WERI-Rb-1 (cell line): ENCODE measurements at places on chromosomes 13 and 19.

GRCh38 chr13:28117689-28118377 is 17.5 kb upstream of the FLT3 start:
- DNase-seq = no peak

GRCh38 chr19:40521276-40521675 is 54.5 kb downstream of the SPTBN4 start:
- peak; percentile 60 for DNase-seq

- no peak for DNase-seq
These were observed at the start of gene DBP for GRCh38 chr19:48636859-48637448. Gene DBP (minus strand): TSS chr19:48637379. CDS start chr19:48636994, 385 bp downstream.

DNA sequence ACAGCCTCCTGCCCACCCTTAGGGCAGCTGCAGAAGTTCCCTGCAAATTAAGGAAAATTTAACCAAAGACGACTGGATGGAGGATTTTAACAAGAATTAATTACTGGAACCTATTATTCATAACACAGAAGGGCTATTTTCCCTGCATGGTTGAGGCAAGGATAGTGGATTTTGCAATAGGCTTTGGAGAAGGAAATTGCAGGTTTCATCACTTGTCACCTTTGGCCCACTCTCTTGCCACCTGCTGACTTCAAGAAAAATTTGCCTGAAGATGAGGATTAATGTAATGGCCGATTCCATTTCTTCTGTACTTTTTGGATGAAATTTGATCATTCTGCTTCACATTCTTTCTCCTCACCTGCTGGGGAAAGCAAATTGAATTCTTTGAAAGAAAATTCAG is 261.7 kb downstream of the FGF9 start:
- DNase-seq = no peak

DNA sequence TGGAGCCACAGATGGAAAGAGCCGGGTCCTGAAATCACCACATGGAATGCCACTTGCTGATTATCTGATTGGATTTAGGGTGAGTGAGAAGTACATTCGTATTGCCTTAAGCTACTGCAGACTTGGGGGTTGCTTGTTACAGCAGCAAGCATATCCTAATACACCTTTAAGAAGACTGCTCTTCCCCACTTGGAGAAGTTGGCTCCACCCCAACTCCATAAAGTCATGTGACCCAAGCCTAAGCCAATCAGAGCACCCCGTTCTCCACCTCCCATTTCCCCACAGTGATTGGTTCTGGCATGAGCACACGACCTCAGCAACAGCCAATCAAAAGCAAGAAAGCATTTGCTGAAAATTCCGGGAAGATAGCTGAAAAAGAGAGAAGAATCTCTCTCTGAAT is 23.1 kb downstream of the CACNA1A start:
- DNase-seq = no peak

GRCh38 chr19:44671400-44671799 is at the start of gene CEACAM19:
Gene CEACAM19 (plus strand): TSS chr19:44671482. CDS start chr19:44671932, 450 bp downstream.
- DNase-seq = no peak

DNA sequence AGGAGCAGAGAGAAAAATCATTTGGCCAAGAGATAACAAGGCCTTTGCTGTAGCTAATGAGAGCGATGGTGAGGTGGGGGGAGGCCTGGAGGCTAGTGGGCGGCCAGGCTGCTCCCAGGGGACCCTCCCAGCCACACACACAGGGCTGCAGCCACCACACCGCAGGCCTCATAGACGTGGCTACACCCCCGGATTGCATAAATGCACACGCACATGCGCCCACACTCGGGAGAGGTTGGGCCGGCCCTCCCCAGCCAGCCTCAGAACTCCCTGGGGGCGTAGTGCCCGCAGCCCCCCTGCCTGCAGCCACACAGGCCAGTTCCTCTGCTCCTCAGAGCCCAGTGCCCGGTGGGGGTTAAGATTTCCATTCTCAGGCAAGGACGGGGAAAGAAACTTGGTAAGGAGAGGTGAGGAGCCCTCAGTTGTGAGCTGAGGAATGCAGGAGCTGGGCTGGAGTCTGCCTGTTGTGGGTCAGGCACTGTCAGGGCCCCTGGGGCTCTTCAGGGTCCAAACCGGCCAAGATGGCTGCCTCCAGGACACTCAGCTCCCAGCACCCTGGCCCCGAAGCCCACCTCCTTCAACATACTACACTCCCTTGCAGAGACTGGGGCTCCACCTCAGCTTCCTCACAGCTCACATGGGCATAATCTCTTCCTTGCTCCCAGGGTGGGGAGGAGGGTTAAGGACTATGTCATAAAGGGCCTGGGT is 8.0 kb downstream of the PTH2 start:
- DNase-seq = no peak

DNA sequence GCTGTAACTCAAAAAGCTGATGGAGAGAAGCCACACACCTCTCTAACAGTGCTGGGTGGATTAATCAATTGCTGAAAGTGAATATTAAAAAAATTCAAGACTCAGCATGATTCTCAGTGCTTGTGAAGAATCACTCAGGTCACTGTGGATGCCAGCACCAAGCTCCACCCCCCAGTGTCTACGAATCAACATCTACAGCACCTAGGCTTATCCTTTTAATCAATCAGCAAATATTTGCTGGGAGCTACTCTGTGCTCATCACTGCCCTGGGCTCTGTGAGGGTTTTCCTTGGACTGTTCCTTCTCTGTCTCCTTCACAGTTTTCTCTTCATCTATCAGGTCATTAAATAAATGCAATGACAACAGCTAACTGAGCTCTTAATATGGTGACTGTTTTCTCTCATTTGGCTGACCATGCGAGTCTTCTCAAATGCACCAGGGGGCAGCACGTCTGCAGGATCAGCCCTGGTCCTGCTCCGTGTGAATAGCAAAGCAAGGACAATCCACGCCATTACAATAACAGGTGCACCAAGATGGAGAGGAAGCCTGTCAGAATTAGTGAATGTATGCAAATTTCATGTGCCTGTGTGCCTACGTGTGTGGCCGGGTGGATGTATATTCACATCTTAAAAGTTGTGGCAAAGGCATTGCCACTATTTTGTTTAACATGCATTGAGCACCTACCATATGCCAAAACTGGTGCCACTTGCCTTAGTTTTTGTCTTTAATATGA is 14.6 kb upstream of the C13orf42 start:
- DNase-seq = peak; percentile 42

DNA sequence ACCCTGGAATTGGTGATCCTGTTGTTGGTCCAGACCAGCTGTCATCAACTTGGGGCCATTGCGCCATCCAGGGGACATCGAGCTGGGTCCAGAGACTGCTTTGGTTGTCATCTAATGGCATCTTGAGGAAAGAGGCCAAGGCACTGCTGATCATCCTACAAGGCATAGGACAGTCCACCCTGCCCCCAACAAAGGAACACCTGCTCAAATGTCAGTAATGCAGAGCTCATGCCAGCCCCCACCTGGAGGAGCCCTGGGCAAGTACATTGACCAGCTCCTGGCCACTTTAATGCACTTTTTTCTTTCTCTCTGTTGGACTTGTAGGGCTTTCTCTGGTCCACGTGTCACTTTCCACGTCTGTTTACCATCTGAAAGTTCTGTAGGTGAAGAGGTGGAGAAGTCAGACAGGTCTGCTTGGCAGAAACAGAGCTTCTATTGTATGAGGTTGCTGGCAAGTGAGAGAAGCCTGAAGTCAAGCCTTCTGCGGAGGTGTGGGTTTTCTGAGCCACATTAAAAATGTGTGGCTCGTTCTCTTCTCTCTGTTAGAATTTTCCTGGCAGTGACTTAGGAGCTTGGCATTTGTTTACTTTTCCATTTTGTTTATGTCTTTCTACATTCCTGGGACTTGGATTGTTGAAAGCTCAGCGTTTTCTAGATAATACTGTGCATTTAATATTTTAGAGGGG is 124.0 kb upstream of the RNF113B start:
- no peak for DNase-seq

DNA sequence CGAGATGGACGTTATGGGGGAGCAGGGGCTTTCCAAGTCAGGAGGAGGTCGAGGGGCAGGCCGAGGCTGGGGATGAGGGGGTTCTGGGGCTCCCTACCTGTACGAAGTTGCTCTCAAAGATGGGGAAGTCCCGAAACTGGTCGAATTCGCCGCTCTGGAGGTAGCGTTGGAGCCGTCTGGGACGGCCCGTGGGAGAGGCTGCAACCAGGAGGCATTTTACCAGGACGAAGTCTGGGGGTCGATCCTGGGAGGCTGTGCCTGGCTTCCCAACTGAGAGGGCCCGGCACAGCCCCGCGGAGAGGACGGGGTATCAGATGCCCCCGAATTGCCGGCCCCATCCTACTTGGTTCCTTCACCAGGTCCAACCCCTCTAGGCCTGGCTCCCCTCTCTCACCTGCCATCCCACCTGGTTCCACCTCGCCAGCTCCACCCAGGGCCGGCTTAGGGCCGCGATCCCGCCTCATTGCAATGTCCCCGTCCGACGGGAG is 527 bp upstream of the EMC10 start:
- no peak for DNase-seq

DNA sequence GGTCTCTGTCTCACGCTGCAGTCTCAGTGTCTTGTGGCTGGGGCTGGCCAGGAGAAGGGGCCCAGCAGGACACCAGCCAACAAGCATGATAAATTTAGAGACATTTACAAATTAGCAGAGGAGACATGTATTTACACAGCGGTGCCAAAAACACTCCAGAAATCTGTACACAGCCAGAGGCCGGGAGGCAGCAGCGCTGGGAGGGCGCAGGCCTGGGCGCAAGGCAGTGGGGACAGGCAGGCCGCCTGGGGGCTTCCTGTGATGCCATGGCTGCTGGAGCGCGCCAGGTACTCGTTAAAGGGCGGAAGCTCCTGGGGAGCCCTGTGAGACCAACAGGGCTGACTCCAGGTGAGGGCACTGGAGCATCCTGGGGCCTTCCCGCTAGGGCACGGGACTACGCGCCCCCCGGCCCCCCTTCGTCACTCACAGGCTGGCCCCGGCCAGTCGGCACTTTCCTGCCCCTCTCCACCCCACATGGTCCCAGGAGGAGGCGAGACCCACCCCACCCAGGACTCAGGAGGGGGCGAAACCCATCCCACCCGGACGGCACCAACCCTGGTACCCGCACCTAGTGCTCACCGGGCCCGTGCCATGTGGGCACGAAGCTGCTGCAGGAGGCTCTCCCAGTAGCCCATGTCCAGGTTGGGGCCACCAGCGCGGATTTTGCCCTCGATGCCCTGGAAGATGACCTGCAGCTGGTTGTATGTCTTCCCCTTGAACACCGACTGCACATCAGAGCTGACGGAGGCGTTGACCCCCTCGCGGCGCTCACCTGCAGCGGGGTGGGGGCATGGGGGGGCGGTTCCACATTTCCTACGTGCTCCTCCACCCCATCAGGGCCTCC is 7.4 kb upstream of the TBXA2R start:
- DNase-seq = no peak

DNA sequence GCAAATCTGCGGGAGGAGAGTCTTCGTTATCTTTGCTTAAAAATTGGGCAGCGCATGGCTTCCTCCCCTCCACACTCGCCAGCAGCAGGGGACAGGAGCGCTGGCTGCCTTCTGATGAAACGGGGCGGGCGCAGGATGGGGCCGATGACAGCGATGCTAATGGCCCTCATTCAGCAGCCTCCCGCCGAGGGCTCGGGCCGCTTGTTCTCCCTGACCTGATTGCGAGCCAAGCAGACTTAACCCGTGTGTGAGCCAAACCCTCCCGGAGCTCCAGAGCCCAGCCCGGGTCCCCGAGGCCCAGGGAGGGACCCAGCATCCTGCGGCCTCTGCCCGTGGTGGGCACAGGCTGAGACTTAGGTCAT is 90.3 kb downstream of the KDM4B start:
- no peak for DNase-seq

DNA sequence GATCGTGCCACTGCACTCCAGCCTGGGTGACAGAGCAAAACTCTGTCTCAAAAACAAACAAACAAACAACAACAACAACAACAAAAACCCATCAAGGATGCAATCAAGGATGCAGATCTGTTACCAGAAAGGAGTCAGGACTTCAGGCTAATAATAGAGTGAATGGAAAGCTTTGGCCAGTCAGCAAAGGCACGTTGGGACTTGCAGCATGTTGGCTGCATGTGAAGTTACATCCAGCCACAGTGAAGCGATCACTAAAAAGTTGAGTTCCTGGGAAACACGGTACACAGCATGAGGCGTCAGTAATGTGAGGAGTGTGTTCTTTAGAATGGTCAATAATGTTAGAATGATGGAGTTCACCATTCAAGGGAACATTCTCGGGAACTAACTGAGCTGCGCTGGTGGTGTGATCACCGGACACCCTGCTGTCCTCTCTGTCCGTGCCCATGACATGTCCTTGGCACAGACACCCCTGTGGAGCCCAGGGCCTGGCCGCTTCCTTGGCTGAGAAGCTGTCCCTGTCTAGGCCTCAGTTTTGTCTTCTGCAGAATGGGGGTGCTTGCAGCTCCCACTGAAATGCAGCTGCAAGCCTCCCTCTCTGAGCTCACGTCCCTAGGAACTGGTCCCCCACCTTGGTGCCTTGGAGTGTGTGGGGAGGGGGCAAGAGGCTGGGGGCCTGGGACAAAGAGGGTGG is 2.3 kb upstream of the LGALS7B start:
- no peak for DNase-seq

DNA sequence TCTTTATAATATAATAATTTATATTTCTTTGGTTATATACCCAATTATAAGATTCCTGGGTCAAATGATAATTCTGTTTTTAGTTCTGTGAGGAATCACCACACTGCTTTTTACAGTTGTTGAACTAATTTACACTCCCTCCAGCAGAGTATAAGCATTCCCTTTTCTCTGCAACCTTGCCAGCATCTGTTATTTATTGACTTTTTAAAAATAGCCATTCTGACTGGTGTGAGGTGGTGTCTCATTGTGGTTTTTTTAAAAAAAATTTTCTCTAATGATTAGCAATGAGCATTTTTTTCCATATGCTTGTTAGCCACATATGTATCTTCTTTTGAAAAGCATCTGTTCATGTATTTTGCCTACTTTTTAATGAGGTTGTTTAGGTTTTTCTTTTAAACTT is 122.2 kb downstream of the ZNF486 start:
- no peak for DNase-seq

DNA sequence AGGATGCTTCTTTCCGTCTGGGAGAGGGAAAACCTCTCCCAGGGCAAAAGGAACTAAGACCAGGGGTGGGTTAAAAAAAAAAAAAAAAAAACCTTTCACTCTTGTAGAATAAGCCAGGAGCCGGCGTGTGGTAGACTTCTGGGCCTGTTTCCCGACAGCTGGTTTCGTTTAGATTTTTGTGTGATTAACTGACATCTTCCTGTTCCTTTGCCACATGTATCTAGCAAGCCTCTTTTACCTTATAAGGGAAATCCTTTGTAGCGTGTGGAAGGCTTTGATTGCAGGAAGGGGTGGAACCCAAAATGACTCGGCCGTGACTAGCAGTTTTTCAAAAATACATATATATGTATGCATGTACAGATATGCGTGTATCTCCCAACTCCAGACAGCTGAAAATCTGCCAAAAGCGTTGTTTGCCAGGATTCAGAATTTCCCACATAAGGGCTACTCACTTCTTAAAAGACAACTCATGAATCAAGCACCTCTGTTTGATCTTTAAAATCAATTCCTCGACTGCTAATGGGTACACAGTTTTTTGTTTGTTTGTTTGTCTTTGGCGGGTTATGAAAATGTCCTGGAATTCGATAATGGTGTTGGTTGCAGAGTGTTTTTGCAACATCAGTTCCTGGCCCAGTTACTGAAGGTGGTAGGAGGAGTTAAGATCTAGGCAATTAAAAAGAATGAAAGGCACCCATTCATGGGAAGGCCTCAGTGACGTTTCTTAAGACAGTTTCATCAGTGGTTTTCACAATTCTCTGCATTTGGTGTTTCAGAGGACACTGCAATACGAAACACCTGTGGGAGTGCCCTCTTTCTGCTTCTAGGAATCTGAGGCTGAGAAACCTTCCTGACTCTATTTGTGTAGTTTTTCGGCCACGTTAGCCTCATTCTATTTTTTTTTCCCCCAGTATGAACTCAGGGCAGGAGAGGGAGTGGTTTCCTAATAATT is 2.7 kb downstream of the TPM4 start:
- DNase-seq = no peak

- no peak for DNase-seq
These were observed 43.3 kb downstream of the RFX2 start for GRCh38 chr19:6066661-6067646.
